ENCODE measurements at places on chromosomes 2 and 18.

DNA sequence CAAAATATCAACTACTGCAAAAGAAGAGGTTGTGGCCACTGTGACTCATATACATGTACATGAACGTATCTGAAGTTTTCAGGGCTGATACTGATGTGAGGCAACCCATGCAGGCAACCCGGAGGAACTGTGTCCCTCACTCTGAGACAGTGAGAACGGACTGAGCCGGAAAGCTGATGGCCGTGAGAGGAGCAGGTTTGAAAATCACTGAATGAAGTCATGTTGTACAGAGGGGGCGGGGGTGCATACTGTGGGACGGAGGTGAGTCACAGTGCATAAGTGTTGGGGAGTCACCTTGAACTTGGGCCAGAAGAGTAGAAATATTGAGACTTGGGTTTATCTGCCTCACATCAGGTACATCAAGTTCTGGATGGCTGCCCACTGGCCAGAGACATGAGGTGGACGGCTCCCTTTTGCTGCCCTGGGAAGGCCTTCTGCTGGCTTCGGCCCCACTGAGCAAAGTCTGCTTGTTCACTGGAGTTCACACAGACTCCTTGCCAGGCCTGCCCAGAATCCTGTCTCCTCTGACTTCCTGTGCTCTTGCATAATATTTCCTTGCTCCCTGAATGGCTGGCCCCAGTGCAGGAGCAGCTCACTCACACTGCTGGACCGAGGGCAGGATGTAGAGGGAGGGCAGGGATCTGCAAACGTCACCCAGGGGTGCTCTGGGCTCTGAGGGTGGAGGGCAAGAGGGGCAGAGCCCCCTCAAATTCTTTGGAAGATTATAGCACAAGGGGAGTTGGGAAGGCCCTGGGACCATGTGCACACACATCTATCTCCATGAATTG lies 18.1 kb downstream of the EPAS1 start:
- DNase-seq = peak; percentile 29

DNA sequence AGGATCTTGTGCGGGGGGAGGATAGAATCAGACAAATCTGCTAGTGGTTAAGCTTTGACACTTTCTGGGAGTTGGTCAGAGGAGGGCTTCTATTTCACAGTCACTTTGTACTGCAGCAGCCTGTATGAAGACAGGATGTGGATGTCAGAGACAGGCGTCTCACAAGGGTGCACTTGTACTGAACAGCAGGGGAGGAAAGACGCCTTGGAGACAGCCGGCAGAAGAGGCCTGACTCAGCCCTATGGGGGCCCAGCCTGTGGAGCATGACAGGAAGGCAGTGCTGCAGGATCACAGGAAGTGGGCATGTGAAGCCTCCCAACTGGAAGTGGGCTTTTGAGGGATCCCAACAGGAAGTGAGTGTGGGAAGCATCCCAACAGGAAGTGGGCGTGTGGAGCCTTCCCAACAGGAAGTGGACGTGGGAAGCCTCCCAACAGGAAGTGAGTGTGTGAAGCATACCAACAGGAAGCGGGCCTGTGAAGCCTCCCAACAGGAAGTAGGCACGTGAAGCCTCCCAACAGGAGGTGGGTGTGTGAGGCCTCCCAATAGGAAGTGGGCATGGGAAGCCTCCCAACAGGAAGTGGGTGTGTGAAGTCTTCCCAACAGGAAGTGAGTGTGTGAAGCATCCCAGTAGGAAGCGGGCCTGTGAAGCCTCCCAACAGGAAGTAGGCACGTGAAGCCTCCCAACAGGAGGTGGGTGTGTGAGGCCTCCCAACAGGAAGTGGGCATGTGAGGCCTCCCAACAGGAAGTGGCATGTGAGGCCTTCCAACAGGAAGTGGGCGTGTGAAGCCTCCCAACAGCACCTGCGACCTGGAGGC lies 212.3 kb downstream of the SNTG2 start:
- peak; percentile 42 for DNase-seq

GRCh38 chr2:239991689-239992314 lies 33.3 kb downstream of the NDUFA10 start:
- DNase-seq = peak; percentile 76

- no peak for DNase-seq
Measured at GRCh38 chr2:172861656-172862476, 126.2 kb downstream of the RAPGEF4 start.

DNA sequence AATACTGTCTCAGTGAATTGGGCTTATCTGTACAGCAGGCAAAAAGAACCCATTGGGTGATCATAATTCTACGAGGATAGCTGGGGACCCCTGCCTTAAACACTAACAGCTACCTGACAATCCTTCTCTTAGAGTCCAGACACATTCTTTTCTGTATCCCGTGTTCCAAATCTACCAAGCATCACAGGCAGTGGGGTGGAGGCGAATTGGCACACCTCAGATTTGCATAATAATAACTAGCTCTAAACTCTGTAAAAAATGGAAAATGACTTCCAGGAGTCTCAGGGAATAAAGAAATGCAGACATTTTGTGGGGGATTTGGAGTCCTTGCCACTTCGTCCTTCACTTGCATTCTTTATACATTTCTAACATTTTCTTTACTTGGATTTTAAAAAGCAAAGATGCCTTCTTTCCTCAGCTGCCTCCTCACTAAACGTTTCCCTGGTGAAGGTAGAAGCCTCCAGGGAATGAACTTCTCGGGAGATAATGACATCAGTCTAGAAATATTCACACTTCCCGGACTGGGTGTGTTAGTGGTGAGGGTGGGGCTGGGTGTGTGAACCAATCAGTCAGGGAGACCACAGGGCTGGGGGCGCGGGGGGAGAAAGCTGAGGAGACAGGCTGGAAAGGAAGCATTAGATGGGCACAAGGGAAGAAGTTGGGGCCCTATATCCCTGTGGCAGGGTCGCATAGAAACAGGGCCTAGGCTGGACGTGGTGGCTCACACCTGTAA lies 59.1 kb upstream of the BOD1L2 start:
- no peak for DNase-seq

DNA sequence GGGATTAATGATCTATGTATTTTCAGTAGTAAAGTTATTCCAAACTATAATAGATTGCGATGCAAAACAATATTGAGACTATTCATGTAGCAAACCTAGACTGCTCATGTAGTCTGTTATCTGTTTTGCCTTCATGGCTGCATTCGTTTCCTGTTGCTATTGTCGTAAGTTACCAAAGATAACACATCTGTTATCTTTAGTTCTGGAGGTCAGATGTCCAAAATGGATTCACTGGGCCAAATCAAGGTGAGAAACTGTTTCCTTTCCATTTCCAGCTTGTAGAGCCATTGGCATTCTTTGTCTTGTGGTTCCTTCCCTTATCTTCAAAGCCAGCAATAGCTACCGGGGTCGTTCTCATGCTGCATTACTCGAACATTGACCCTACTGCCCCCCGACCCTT lies 20.9 kb downstream of the ITGAV start:
- DNase-seq = no peak

- DNase-seq = no peak
Measured at GRCh38 chr2:241035818-241036396, 37.5 kb downstream of the SNED1 start.

- DNase-seq = no peak
Measured at GRCh38 chr2:16238001-16238761, 297.8 kb downstream of the MYCN start.

DNA sequence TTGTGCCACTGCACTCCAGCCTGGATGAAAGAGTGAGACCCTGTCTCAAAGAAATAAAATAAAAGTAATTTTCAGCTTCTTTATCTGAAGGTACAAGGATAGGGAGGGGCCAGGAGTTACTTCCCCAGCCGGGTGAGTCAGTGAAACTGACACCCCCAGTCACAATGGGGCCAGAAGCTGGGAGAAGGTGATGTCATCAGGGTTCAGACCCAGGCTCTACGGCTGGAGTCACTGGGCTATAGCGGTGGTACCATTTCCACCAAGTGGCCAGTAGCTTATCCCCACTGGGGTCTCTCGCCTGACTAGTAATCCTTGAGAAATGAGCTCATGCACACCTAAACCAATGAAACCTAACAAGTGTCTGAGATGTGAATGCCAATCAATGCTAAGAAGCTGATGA lies 107.9 kb downstream of the ALPK2 start:
- DNase-seq = no peak

DNA sequence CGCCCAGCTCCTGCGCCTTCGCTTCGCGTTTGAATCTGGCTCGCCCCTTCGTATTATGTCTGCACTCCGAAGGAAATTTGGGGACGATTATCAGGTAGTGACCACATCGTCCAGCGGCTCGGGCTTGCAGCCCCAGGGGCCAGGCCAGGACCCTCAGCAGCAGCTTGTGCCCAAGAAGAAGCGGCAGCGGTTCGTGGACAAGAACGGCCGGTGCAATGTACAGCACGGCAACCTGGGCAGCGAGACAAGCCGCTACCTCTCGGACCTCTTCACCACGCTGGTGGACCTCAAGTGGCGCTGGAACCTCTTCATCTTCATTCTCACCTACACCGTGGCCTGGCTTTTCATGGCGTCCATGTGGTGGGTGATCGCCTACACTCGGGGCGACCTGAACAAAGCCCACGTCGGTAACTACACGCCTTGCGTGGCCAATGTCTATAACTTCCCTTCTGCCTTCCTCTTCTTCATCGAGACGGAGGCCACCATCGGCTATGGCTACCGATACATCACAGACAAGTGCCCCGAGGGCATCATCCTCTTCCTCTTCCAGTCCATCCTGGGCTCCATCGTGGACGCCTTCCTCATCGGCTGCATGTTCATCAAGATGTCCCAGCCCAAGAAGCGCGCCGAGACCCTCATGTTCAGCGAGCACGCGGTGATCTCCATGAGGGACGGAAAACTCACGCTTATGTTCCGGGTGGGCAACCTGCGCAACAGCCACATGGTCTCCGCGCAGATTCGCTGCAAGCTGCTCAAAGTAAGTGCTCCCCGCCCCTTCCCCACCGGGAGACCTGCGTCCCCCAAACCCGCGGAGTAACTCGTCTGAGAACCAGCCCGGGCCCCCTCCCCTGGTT lies 453 bp downstream of the KCNJ3 start:
- no peak for DNase-seq

GRCh38 chr2:201831469-201831868 lies 25.1 kb downstream of the CDK15 start:
- no peak for DNase-seq

GRCh38 chr2:101551336-101551888 lies 76.5 kb upstream of the RFX8 start:
- no peak for DNase-seq

DNA sequence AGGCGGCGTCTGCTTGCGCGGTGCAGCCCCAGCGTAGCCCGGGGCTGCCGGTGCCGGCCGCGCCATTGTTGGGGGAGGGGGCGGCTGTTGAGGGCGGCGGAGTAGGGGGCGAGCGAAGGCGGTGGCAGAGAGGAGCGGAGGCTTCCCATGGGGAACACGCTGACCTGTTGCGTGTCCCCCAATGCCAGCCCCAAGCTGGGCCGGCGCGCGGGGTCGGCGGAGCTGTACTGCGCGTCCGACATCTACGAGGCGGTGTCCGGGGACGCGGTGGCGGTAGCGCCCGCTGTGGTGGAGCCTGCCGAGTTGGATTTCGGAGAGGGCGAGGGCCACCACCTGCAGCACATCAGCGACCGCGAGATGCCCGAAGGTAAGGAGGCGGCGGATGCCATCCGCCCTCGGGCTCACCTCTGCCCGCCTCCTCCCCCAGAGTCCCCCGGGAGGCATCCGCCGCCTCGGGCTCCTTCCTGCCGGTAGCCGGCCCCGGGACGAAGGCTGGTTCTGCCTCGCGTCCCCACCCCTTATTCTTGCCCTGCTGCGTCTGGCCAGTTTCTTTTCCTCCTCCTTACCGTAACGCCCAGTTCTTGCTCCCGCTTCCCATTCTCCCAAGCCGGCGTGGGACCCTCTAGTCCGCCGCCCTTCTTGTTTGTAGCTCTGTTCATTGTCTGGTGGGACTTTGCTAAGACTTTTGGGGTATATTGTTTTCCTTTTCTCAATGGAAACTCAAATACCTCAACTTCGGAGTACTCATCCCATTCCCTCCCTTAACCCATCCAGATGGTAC lies 500 bp downstream of the CCNYL1 start:
- DNase-seq = peak; percentile 72
